Stimulated activated CD4-positive, alpha-beta T cell treated with anti-CD3 and anti-CD28 coated beads, Interleukin-15, amount 100 ng/mL, for 1 hour (primary cell): ENCODE measurements at places on chromosomes 3 and 15.
A peak's percentile ranks its signal among the peaks of the same experiment; 100 is the strongest.

- no peak for DNase-seq
Measured at GRCh38 chr15:58405865-58406264, 25.9 kb upstream of the LIPC start.

- peak; percentile 97 for DNase-seq
Measured at GRCh38 chr15:84653910-84654688, at the start of gene WDR73. TSS of gene WDR73 (minus strand) at chr15:84654283. CDS start at chr15:84654274, 9 bp downstream.

- no peak for DNase-seq
Measured at GRCh38 chr3:119729996-119730395, 27.2 kb downstream of the CFAP91 start.

DNA sequence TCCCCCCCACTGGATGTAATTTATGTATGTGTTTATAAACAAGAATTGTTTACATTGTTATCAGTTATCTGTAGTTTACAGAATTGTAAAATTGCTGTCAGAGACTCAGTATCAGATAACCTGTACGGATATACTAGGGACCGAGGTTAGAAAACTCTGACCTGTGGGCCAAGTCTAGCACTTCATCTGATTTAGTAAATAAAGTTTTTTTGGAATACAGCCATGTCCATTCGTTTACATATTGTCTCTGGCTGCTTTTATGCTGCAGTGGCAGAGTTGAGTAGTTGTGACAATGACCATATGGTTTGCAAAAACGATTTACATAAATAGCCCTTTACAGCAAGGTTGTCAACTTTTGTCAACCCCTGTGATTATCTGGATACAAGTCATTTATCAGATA is 52.6 kb downstream of the LRRC28 start:
- no peak for DNase-seq

DNA sequence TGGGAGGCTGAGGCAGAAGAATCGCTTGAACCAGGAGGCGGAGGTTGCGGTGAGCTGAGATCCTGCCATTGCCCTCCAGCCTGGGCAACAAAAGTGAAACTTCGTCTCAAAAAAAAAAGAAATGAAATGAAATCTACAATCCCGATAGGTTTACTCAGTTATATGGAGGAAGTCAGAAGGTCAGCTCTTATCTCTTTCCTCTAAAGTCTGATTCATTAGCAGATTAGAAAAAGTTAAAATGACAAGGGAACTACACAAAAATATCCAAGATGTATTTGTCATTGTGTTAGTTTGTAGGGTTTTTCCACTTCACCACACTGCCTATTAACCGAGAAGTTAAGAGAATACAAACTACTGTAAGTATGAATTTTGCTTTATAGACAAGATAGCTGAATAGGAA is 420.6 kb downstream of the SHQ1 start:
- DNase-seq, result no peak

GRCh38 chr3:52130966-52131622 is 23.1 kb downstream of the POC1A start:
- no peak for DNase-seq

DNA sequence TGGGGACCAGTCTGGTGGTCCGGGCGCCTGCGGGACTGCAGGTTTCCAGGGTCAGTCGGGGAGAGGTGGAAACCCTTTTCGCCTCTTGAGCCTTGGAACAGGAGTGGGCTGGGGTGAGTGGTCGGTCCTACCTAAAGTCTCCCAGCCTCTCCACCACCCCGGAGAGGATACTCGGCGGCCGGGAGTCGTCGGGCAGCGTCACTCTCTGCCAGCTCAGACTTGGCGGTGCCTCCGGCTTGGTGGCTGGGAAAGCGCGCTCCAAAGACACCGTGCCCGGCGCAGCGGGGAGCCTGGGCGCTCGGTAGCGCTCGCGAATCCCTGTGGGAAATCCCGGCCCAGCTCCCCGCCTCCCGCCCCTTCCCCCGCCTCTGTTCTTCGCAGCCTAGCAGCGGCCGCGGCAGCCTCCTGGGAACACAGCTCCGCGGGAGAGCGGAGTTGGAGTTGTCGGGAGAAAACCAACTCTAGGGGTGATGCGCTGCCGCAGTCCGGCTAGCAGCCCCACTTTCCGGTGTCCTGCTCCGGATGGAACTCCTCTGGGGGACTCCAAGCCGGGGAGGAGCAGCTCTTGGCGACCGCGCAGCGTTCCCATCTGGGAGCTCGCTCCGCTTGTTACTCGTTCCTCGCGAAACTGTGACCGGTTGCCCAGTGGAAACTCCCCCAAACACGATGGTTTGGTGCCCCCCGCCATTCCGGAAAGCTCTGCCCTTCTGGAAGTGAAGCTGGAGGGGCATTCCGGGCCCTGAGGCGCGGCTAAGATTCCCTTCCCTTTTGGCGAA is 1.4 kb downstream of the EPHB1 start:
- no peak for DNase-seq

DNA sequence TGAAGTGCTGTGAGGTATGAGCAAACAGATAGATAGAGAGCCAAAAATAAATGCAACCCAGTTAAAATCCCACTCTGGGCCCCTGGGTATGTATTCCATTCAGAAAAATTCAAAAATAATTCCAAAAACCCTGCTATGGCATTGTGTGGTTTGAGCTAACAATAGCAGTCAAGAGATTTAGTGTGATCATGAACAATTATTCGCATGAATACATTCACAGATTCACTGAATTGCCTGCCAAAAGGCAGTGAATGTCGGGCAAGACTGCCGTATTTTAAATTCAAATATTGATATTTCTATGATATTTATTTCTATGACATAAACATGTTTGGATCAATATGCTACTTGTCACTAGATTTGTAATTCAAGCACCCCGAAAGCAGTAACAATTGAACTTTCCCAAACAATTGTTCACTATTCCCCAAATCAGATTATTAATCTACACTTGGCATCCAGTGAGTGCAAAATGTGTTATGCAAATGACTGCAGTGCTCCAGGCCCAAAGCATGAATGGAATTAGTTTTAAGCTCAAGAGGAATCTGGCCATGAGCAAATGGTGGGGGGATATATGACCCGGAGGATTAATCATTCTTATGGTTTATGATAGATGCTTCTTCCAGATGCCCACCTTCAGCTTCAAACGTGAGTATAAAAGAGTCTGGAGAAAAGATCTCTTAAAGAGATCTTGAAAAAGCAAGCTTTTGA is 417.0 kb upstream of the MEIS2 start:
- DNase-seq, result no peak

GRCh38 chr3:47885168-47885567 is 82.2 kb downstream of the DHX30 start:
- no peak for DNase-seq

- DNase-seq, result peak; percentile 7
Measured at GRCh38 chr3:157865352-157866000, 240.7 kb downstream of the SHOX2 start.

DNA sequence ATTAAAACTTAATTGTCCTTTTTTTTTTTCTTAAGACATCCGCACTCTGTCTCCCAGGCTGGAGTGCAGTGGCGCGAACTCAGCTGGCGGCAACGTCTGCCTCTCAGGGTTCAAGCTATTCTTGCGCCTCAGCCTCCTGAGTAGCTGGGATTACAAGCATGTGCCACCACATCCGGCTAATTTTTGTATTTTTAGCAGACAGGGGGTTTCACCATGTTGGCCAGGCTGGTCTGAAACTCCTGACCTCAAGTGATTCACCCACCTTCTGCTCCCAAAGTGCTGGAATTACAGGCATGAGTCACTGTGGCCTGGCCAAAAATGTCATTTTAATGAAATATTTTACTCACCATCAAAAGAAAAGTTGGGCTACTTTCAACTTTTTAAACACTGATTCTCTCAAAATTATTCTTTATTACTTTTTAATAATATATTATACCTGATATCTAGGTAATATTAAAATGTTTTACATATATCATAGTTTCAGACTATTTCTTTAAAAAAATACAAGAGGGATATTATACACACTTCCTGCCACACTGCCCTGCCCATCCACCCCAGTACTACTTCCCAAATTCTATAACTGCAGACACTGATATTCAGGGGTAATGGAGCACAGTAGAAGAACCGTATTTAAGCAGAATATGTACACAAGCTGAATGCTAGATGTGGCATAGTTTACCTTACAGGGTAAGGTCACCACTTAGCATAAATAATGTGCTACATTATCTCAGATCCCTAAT is 723.9 kb upstream of the ZNF385D start:
- no peak for DNase-seq

GRCh38 chr3:36874424-36874823 is 70.4 kb downstream of the TRANK1 start:
- DNase-seq, result no peak

DNA sequence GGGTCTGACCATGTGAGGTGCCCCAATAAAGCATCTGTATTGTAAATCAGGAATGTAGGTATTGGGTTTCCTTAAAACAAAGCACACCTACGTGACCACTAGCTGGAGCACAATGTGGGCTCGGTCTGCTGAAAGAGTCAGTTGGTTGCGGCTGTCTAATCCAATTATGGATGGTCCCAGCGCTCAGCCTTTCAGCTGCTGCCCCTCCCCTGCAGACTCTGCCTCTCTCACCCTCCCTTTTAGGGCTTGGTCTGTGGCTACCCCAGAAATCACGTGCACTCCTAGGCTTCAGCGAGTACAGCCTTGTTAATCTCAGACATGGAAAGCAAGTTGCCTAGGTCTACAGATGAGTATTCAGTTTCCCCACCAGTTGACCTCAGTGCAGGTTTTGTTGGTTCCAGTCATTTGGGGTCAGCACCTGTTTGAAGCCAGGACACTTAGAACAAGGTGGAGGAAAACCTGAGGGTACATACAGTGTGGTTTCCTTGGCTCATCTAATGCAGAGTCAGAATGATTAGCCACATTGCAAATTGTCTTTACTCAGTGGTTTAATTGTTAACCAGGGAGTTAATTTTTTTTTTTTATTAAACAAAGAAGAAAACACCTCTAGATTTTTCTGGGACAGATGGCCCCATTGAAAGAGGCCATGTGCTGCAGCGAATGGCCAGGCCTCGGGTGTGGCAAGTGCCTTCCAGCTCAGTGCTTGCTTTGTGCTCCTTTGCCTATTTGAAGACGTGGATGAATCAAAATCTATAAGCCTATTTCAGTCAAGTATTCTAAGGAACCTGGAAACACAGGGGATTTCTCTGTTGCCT is 137.7 kb downstream of the IGF1R start:
- no peak for DNase-seq

DNA sequence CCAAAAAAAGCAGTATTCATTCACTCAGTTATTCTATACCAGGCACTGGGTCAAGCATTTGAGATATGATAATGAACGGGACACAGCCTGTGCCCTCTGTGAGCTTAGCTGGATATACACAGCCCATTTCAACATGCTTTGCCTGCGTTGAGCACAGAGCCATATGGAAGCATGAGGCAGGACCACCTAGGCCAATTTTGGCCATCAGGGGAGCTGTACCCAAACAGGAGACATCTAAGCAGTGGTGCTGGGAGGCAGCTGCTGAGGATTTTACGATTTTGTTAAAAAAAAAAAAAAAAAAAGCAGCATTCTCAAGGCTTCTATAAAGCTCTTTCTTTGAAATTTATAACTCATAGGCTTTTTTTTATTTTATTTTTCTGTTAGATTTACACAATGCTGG is 87.2 kb upstream of the SLC2A2 start:
- no peak for DNase-seq

- no peak for DNase-seq
Measured at GRCh38 chr3:151276687-151277042, 1.7 kb downstream of the P2RY14 start.

GRCh38 chr3:51338632-51339031 is 46.5 kb upstream of the MANF start:
- no peak for DNase-seq

- DNase-seq, result no peak
Measured at GRCh38 chr3:37216597-37217097, 42.3 kb upstream of the LRRFIP2 start.

- no peak for DNase-seq
Measured at GRCh38 chr3:66816090-66816761, 181.9 kb upstream of the KBTBD8 start.

- DNase-seq, result no peak
Measured at GRCh38 chr3:99330924-99331532, 307.4 kb upstream of the COL8A1 start.

DNA sequence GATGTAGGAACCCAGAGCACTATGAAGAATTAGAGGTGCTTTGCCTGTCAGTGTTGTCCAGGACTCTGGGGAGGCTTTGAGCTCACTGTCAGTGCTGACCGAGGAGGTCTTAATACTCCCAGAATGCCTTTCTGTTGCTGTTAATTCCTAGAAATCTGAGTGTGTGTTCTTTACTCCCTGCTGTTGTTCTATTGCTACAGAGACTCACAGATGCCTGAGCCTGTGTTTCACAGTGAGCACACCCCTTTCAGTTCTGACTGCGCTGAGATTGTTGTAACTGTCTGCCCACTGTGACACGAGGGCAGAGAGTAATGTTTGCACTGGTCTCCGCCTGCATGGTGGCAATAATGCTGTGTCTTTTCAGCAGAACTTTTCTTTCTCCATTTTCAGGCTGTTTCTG is 162.9 kb downstream of the RYR3 start:
- no peak for DNase-seq

DNA sequence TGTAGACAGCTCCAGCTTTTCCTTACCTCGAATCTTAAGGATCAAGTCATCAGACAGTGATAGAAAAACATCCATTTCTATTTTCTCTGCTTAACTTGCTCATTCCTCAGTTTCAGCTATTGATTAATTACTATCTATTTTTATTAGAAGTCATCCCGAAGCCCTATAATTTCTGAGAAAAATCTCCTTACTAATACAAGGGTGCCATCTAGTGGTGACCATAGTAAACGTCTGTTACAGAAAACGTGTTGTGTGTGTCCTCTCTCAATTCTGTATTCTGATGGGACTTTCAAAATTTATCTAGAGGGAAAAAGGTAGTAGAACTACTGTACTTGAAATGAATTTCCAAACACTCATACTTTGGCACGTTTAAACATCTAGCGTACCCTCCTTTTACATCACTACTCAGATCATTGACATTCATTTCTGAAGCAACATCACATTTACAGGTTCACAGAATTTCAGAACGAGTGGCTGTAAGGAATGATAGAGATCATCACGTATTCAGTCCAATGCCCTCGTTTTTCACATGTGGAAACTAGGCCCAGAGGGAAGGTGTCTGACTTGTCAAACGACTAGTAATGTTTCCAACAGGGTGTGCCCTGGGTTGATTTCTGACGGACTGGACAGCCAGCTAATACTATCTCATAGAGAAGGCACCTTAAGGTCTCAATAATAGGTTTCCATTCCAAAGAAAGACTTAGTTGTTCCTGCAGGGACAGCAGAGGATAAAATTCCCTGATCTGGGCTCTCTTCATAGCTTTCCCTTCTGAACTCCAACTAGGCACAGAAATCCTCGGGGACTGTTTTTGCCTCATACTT is 25.6 kb downstream of the HACD2 start:
- DNase-seq, result no peak

DNA sequence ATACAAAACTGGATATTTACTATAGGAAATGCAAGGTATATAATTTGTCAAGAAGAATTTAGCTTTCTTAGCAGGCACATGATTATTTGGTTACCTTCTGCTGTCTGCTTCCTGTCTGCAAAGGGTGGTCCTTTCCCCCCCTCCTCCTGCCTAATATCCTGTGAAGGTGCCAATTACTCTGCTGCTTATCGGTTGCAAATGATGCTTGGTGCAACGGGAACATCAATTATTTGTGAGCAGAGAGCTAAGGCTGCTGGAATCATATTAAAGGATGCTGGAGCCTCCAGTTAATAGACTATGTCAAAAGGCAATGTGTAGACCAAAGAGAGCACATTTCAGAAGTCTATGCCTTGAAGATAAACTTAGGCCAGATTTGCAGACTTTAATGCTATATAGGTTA is 443.7 kb upstream of the ONECUT1 start:
- DNase-seq, result no peak

- no peak for DNase-seq
Measured at GRCh38 chr3:133014325-133014724, 23.9 kb upstream of the TMEM108 start.

- DNase-seq, result no peak
Measured at GRCh38 chr3:157335233-157336076, 101.2 kb upstream of the PTX3 start.
